ENCODE measurements at places on chromosomes 3 and 15.

DNA sequence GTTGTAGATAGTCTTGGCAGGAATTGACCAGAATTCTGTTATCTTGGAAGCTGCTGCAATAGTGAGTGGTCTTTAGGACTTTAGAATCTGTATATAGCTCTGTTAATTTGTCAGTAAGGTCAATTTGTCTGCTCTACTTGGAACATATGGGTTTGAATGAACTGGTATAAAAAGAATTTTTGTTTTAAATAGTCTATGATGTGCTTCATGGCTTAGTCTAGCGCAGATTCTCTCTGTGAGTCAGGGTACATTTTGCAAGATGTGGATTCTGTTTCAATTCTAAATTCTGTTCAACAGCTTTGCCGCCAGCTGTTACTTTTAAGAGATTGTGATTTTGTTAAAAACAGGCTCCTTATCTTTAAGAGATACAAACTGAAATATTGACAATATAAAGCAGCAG is 135.9 kb upstream of the AGBL1 start:
- DNase-seq = no peak

DNA sequence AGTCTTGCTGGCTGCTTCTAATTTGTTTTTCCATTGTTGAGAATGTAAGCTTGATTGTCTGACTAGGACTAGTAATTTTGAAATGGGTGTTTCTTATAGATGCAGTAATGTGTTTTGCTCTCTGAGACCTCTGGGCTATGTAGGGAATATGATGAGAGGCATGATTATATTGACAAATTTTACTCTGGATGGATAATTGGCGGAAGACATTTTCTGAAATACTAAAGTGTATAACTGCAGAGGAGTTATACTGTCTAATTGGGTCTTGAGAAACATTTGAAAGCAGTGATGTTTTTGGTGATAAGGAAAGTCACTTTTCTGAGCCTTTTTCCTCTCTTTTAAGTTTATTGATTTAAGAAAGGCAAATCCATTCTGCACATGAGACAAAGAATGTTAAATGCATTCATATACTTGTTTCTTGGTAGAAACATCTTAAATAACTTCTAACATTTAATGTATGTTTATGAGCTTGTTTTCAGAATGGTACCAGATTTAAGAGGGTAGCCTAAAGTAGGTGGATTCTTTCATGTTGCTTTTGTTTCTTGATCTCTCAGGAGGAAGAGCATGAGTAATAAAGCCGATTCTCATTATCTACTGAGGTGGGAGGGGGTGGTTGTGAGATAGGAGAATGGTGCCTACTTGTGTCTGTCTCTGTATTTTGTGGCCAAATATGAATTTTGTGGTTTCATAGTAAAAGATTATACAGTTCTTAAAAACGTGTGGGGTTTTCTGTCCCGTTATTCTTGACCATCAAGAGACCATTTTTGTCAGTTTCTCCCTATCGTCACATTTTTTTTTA is 2.0 kb downstream of the ATP2C1 start:
- DNase-seq = no peak

- no peak for DNase-seq
Measured at GRCh38 chr3:156044634-156044975, 75.8 kb upstream of the KCNAB1 start.

- DNase-seq = no peak
Measured at GRCh38 chr3:37441689-37442088, 267.3 kb upstream of the LRRFIP2 start.

GRCh38 chr3:110995461-110996231 is 76.0 kb upstream of the NECTIN3 start:
- no peak for DNase-seq

DNA sequence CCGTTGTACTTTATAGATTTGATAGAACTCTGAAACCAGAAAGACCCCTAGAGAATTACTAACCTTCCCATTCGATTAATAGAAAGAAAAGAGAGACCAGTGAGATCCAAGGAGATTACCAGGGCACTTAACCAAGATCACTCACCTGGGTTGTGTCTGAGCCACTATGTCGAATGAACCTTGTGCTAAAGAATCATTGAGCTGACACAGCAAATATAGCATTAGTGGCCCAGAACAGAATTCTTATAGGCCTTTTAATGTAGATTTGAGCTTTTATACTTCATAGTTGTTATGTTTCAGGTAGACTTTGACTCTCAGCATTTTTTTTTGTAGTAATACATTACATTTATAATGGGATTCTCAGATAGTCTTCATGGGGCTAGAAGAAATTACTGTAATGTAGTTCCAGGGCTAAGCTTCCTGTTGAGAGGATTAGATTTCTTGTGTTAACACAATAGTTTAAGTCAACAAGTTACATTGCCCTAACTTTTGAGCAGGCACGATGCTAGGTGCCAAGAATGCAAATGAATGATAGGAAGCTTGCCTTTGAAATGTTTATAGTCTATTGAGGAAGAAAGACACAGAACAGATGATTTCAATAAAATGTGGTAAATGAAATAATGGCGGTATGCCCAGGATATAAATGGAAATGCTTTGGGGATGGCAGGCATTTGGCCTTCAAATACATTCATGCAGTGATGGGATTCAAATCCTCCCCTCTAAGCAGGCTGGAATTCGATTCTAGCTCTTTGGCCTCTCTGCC is 24.4 kb upstream of the ABHD10 start:
- DNase-seq = no peak

DNA sequence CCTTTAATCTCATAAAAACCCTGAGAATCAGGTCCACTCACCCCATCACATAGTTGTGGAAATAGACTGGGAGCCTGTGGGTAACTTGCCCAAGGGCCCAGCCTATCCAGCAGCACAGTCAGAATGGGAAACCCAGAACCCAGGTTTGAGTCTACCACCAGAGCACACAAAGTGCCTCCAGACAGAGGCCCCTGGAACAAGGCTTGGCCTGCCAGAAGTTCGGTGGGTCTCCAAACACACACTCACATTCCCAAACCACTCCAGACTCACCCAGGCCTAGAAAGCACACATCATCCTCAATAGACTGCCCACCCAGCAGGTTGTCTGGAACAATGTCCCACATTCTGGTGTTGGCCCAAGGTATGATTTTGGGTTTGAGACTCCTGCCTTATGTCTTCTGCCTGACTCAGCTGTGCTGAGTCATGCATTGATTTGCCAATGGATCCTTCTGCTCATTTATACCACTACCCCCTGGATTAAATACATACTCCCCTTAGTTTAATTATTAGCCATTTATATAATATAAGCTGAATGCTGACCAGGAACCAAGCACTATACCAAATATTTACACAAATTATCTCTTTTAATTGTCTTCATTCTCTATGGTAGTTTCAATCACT is 4.5 kb downstream of the SLC12A8 start:
- no peak for DNase-seq

DNA sequence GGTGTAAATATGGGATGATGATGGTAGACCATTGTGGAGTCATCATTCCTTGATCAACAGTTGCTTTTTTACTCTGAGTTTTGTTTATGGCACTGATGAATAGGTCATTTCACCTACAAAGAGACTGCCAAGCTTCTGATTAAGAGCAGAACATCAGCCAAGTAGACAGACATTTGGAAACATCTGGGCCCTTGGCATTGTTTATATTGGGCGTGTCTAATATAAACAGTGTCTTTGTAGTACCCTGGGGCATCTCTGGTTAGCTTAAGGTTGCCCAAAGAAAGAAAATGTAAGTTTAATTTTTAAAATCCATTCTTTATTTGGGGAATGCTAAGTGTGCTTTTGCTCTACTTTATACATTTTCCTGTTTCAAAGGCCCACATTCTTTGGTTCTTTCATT is 377.0 kb downstream of the FEZF2 start:
- DNase-seq = no peak

DNA sequence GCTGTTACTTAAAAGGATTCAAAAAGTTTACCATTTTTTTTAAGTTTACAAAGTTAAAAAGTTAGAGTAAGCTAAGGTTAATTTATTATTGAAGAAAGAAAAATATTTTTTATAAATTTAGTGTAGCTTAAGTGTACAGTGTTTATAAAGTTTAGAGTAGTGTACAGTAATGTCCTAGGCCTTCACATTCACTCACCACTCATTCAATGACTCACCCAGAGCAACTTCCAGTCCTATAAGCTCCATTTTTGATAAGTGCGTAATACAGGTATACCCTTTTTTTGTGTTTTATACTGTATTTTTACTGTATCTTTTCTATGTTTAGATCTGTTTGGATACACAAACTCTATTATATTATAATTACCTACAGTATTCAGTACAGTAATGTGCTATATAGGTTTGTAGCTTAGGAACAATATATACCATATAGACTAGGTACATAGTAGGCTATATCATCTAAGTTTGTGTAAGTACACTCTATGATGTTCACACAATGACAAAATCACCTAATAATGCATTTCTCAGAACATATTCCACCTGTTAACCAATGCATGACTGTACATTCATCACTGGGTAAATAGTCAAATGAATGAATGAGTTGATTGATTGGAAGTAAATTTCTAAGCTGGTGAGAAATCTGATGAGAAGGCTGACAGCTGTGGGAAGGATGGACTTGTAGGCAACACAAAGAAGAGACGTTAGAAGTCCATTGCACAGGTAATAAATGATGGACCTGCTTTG is 95.2 kb upstream of the CDIN1 start:
- DNase-seq = no peak

GRCh38 chr15:88256279-88257230 is at the start of gene NTRK3:
Gene NTRK3 (minus strand): TSS chr15:88256739. CDS start chr15:88256153, 586 bp downstream.
- DNase-seq = no peak

DNA sequence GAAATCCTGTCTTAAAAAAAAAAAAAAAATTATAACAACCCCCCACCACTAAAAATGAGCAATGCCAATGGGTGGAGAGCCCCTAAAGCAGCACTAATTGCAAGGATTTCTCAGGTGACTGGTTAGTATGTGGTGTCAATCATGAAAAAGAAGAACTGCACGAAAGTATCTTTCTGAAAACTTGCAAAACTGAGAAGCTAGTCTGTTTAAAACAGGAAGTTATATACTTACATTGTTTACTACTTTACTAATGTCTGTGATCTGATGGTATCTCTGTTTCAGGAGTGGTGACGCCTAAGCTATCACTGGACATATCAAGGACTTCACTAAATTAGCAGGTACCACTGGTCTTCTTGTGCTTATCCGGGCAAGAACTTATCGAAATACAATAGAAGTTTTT is at the start of gene CCR3:
TSS of gene CCR3 (plus strand) at position 341 of the 400 bp plus-strand sequence. CDS start 22,699 bp downstream, outside the sequence.
- no peak for DNase-seq

DNA sequence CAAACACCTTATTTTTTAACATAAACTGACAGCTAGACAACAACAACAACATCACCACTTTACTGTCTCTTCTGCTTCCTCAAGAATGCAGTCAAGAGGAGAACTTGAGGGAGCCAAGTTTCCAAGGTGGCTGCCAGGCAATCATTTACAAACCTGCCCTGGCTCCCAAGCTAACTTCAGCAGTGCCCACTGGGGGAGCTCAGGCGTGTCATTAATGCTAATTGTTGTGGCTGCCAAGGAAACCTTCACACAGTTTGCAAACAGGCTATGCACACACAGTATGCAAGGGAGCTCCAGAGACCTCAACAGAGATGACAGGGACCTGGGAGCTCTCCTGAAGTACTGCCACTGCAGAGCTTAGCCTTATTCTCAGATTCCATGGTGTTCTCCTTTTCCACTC is 2.1 kb downstream of the DZIP1L start:
- DNase-seq = no peak

GRCh38 chr3:173690542-173691180 is 293.1 kb downstream of the NLGN1 start:
- DNase-seq = no peak

DNA sequence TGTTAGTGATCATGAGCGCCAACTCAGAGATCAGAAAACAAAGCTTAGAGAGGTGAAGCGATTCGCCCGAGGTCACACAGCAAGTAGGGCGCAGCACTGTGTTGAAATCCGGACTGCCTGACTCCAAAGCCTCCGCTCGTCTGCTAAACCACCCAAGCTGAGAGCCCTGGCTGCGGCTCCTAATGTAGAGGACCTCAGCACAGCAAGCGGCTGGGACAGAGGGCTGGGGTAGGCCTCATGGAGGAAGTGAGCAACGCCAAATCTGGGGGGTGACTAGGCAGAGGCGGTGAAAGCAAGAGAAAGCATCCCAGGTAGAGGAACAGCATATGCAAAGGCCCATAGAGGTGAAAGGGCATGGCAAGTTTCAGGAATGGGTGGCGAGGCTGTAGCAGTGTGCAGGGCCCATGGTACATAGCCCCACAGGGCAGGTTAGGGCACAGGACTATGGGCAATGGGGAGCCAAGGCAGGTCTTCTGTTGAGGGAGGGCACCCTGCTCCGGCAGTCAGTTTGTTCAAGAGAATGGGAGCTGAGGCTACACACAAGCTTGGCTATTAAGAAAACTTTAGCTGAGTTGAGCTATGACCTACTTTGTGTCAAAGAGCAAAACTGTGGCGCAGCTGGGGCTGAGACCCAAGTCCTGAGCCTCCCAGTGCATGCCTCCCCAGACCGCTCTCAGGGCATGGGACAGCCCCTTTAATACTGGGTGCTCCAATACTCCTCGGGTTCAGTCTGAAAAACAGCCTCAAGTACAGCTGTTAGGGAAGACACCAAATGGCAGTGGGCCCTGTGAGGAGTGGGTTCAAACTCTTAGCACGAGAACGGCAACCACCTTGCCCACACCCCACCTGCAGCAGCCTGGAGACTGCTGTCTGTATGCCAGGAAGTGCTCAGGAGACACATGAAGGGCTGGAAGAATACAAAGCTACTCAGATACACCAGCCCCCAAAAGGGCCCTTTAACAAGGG is 988 bp upstream of the CFAP92 start:
- no peak for DNase-seq

- DNase-seq = no peak
Measured at GRCh38 chr3:192905980-192906678, 11.5 kb downstream of the MB21D2 start.

DNA sequence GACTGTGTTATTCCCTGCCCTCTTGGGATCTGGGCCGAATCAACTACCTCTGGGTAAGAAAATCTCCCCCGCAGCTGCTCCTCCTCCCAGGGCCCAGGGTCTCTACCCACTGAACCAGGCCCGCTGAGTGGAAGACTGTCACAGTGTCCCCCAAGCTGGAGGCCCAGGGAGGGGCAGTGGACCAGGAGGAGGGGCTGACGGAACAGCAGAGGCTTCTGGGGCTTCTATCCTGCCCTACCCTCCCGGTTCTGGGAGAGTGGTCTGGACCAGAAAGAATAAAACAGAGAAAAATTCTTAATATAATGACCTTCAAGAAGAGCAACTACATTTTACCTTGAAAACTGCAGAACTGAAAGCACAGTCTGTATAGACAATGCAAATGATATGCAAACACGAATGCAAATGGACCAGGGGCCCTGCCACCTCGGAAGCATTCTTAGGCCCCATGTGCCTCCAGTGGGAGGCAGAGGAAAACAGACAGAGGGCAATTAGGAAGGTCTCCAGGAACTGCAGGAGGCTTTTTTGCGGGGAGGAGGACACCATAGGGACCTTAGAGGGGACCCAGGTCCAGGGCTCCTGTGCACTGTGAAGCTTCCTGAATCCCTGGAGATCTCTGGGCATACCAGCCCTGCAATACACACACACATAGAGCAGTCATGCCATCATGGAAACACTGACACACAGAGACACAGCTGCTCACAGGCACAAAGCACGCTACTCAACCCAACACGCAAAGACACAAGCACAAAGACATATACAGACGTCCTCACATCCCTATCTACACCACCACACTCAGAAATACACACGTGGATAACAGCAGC is 12.3 kb downstream of the MEGF11 start:
- no peak for DNase-seq
